ENCODE measurements at places on chromosomes 7 and 10.

- no peak for DNase-seq
Observed at GRCh38 chr7:147413557-147413870, 1177.1 kb upstream of the C7orf33 start.

DNA sequence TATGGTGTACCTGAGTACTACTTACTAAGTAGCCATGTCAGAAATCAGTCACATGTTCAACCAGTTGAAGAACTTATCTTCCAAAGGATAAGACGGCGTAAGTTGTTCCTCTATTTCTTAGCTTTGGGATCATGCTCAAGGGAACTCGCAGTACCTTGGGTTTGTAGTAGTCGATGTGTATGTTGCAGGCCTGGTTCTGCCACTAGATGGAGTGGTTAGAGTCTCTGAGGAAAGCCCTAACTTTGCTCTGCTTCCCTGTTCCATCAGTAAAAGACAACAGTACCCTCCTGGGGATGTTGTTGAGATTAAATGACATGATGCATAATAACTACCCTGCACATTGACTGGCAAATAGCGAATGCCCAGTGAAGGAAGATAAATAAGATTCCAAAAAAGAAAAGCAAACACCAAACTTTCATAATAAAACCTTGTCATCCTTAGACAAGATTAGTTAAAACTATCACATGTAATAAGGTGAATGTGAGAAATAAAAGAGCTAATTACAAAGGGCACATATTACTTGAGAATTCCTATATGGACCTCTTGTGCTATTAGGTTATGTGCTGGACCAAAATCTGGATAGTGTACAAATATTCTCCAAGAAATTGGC, 165.9 kb downstream of the ABCA13 start:
- no peak for DNase-seq

- DNase-seq = no peak
Observed at GRCh38 chr10:131260031-131260430, 51.5 kb downstream of the TCERG1L start.

DNA sequence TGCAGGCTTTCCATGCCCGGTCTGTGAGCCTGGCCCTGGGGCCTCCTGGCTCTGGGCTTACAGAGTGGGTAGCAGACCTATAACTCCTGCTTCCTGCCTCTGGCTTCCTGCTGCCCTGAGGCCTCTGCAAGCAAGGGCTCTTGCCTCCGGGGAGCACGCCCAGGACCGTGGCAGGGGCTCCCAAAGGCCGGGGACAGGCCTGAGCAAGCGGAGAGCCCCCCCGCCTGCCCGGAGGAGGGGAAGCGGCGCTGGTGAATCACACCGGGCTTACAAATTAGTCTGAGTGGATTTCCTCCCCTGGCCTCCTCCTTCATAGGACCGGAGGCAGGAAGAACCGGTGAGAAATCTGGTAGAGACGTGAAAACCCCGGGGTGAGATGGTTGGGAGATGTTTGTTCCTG, 1.5 kb upstream of the MYL10 start:
- no peak for DNase-seq

GRCh38 chr10:69459101-69459790, 8.0 kb downstream of the TSPAN15 start:
- no peak for DNase-seq

GRCh38 chr10:79045566-79046175, 23.1 kb upstream of the ZMIZ1 start:
- no peak for DNase-seq

- no peak for DNase-seq
Observed at GRCh38 chr10:95211606-95212279, 17.7 kb downstream of the ACSM6 start.

DNA sequence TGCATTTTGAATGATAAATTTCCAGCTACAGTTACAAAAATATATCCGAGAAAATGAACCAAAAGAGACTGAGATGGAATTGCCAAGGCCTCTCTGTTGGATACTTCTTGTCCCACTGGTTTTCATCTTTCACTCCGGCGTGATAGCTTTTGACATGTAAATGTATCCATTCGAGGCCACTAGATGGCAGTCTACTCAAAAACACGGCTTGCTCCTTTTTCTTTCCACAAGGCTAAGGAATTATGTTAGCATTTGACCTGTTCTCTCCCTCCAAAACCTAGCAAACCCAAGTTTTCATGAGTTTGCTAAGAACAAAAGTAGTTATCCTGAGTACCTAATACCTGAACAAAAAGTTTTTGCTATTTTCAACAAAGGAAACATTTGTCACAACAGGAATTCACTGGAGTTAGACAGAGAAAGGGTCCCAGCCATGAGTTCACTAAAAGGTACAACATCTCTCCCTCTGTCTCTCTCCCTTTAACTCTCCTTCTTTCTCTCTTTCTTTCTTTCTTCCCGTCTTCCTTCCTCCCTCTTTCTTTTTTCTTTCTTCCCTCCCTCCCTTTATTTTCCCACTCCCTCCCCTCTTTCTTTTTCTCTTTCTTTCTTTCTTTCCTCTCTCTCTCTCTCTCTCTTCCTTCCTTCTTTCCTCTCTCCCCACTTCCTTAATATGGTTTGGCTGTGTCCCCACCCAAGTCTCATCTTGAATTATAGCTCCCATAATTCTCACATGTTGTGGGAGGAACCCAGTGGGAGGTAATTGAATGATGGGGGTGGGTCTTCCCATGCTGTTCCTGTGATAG, 207.9 kb upstream of the MYO3A start:
- DNase-seq = no peak

DNA sequence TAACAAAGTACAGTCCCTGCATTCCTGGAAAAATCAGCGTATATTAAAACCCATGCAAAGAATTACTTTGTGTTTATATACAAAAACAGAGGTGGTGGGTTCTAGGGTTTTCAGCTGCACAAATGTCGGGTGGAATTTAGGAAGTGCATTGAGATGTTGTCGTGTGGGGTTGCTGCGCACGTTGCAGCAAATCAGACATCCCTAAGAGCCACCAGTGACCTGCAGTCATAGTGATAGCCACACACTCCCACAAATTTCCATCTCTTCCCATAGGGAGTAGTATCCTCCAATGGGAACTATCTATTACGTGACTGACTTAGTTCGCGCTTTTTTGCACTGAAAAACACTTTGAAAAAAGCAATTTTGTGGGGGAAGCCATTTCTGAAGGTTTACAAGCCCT, 375.2 kb upstream of the GALNT17 start:
- DNase-seq = no peak

DNA sequence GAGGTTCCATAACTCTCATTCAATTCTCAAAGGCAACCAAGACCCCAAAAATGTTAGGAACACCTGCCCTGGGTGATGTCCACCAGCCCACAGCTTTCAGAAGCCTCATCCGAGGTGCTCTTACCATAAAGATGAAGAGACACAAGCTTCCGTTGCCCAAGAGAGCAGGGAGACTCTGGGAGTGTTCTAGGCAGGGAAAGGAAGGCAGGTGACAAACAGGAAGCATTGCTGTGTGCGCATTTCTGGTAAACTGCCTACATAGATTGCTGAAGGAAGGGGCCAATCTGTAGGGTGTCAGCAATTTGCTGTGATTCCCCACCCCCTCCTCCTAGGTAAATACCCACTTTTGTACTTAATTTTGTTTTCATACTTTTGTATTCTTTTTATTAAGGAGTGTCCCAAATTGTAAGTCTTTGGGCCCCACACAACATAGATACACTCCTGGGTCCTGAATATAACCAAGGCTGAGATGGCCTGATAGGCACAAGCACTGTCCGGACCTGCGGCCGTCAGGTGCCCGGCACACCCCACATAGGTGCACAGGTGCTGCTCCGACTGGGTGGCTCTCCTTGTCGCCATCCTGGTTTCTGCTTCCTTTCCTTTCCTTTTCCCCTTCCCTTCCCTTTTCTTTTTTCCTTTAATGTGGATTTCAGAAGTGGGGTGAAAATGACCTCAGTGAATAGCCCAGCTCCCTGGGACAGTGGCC, 51.4 kb upstream of the SMNDC1 start:
- DNase-seq = no peak

DNA sequence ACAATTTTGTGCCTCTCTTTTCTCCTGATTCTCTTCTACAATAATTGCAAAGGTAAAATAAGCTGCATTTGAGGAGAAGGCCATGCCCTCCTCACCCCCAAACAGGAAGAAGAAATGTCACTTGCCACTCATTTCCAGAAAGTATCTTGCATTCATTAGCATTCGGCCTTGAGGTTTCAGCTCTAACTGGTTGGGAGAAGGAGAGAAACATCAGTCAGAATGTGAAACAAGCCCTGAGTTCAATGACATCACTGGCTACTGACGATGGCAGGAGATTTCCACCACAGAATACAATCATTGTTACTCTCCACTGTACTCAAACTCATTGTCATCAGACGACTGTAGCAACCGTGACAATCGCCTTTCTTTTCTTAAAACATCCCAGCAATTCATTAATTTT, 72.8 kb downstream of the PRKCQ start:
- no peak for DNase-seq

- no peak for DNase-seq
Observed at GRCh38 chr7:45202625-45203024, 45.0 kb downstream of the RAMP3 start.

- DNase-seq = no peak
Observed at GRCh38 chr7:141444961-141445360, 106.2 kb upstream of the AGK start.

GRCh38 chr10:87868277-87868676, 4.9 kb downstream of the PTEN start:
- DNase-seq = no peak

DNA sequence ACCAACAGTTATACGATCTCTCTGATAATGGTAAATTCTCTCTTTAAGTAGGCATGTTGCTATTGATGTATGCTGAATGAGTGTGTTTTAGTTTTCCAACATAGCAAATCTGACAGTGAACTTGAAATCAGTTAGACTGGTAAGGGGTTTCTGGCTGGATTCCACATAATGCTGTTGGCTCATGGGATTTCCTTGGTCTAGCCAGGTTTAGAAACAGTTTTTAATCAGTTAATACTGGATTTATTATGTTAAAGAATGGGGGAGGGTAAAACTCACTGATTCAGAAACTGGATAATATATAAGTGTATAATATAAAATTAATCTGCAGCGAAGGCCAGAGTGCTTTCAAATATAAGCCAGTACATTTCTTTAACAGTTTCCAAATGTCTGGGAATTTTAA, 55.6 kb downstream of the PCDH15 start:
- DNase-seq = no peak

- DNase-seq = no peak
Observed at GRCh38 chr7:29337546-29338116, 143.1 kb downstream of the CHN2 start.

- no peak for DNase-seq
Observed at GRCh38 chr10:96614515-96614914, 27.7 kb upstream of the TM9SF3 start.

DNA sequence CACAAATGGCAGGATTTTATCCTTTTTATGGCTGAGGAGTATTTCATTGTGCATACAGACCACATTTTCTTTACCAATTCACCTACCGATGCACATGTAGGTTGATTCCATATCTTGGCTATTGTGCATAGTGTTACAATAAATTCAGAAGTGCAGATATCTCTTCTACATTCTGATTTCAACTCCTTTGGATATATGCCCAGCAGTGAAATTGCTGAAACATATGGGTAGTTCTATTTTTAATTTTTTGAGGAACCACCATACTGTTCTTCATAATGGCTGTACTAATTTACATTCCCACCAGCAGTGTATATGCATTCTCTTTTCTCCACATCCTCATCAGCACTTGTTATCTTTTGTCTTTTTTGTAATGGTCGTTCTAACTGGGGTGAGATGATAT, 1290.3 kb downstream of the XPNPEP1 start:
- DNase-seq = no peak

DNA sequence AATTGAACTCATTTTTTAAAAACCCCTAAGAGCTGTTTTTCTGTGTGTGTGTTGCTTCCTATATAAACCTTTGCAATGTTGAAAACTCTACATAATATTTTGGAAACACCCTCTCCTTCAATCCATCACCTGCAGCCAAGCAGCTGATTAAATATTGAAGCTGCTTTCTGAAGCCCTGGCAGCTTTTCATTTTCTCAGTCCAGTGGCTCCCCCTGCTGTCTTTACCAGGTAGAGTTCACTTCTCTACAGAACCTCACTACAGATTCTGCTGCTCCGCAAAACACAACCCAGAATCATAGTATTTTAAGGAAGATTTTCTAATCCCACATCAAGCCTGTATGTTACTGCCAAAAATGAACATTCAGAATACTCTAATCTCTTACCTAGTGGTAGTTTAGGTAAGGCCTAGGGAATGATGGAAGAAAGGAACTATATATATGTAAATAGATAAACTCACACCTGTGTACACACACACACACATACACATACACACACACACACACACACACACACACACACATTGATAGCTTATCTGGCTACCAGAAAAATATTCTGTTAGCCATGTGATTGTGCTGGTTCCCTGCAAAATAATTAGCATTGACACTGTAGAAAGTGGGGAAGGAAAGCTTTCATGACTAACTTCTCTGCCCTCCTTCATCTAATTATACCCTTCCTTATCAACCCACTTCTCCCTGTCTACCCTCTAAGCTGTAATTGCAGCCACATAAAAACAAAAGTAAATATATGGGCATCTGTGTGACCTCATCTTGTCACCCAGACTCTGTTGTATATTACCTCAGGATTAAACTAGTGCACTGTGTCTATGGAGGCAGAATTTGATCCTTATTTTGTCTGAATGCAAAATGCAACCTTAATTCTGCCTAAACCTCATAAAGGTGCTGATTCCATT, 229.5 kb upstream of the FZD1 start:
- DNase-seq = no peak

DNA sequence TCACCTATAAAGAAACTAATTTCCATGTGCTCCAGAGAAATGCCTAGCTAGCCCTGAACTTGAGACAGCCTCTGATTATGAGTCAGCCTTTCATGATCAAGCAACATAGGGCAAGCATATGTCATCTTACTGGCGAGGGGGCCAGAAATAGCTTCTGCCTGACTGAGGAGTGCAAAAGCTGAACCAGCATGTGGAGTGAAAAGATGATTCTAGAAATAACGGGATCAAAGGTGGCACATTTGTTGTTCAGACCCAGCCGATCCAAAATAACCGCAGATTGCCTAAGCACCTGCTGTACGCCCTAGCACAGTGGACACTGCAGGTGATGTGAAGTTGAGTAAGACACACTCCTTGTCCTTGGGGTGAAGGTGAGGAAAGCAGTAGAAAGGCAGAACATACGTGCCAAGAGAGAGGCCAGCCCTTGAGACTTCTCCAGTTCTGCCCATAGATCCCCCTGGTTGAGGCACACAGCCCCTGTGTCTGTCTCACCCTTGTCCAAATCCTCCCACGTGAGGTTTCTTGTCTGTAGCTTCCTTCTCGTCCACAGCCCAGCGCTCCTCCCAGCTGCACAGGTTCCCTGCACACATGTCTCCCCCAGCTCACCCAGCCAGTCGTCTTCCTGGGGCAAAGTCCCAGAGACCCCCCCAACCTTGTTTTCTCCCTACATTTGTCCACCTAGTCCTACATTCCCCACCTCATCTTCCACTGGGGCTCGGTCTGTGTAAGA, 2.8 kb upstream of the BCL7B start:
- DNase-seq = no peak

- DNase-seq = no peak
Observed at GRCh38 chr7:127654404-127655394, 2.7 kb downstream of the SND1 start.

Measured in stimulated activated CD4-positive, alpha-beta T cell treated with anti-CD3 and anti-CD28 coated beads, TNF-alpha, amount 100 ng/mL, for 4 hours (primary cell).